ENCODE measurements at places on chromosomes 3 and 15. TPM values are rescaled to one million over a fixed set of nuclear protein-coding genes. Genes with fewer than 3 reads are reported as not detected.
A peak's percentile ranks its signal among the peaks of the same experiment; 100 is the strongest.

- DNase-seq: no peak
- H3K4me1 ChIP-seq: no peaks in the 10 kb centered on the region
- no peak overlapping the region for H3K4me3 ChIP-seq
- no peak overlapping the region for H3K27ac ChIP-seq
These were observed 232.2 kb upstream of the ROBO1 start for GRCh38 chr3:80000022-80000421.

DNA sequence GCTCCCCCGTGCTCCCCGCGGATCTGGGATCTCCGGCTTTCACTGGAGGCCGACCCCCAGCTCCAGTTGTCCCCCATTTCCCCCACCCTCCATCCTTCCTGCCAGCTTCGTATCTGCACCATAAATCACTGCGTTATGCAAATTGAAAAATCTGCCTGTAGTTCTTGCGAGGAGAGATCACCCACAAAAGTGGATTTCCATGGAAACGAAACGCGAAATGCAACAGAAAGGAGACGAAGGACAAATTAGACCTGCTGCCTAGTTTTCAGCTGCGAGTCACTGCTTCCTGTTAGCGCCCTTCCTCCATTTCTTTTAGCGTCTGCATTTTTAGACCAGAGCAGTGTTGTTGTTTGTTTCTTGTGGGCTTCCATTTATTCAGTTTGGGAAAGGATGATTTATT lies 127.1 kb upstream of the ATP10A start:
- no peak for DNase-seq
- H3K27me3 ChIP-seq: no peaks in the 10 kb centered on the region
- no peaks in the 10 kb centered on the region for H3K4me1 ChIP-seq

DNA sequence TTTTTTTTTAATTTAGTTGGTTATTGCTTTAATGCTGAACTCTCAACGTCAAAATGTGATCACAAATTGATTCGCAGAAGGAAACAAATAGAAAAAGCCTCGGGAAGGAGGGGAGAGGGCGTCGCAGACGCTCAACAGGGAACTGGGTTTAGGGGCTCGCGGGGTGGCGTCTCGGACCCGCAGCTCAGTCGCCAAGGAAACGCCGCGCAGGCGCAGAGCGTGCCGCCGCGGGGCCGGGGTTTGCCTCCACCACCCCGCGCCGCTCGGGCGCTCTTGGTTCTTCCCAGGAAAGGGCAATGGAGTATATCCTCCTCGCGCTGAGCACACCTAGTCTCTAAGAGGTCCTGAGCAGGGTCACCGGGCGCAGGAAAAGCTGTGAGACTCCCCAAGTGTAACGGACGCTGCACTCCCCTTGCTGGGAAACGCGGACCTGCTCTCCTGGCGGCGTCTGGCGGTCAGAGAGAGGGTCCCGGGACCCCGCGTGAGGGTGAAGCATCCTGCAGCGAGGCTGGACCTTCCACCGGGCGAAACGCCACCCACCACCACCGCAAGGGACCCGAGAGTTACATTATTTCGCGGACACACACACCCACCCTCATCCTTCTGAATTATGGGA lies 753 bp downstream of the PLCH1 start:
- H3K27me3 ChIP-seq: peaks cover 18% of the 10 kb centered on the region
- H3K4me3 ChIP-seq: peak overlapping the region; percentile 59
- H3K36me3 ChIP-seq: no peaks in the 10 kb centered on the region
- no peak overlapping the region for H3K27ac ChIP-seq
- H3K4me1 ChIP-seq: no peaks in the 10 kb centered on the region

GRCh38 chr15:30062881-30063280 lies 19.9 kb upstream of the GOLGA8J start:
- H3K4me3 ChIP-seq: no peak overlapping the region
- H3K36me3 ChIP-seq: no peaks in the 10 kb centered on the region
- no peaks in the 10 kb centered on the region for H3K4me1 ChIP-seq
- DNase-seq: no peak
- no peak overlapping the region for H3K27ac ChIP-seq

GRCh38 chr3:141231952-141232823 lies 563 bp downstream of the PXYLP1 start:
- H3K36me3 ChIP-seq: no peaks in the 10 kb centered on the region
- peak overlapping the region; percentile 33 for H3K4me3 ChIP-seq
- DNase-seq: peak; percentile 51
- no peaks in the 10 kb centered on the region for H3K27me3 ChIP-seq

- H3K4me1 ChIP-seq: no peaks in the 10 kb centered on the region
- no peak overlapping the region for H3K4me3 ChIP-seq
- DNase-seq: no peak
- no peak overlapping the region for H3K27ac ChIP-seq
- no peaks in the 10 kb centered on the region for H3K36me3 ChIP-seq
These were observed 435.3 kb downstream of the RBMS3 start for GRCh38 chr3:29716213-29716612.

DNA sequence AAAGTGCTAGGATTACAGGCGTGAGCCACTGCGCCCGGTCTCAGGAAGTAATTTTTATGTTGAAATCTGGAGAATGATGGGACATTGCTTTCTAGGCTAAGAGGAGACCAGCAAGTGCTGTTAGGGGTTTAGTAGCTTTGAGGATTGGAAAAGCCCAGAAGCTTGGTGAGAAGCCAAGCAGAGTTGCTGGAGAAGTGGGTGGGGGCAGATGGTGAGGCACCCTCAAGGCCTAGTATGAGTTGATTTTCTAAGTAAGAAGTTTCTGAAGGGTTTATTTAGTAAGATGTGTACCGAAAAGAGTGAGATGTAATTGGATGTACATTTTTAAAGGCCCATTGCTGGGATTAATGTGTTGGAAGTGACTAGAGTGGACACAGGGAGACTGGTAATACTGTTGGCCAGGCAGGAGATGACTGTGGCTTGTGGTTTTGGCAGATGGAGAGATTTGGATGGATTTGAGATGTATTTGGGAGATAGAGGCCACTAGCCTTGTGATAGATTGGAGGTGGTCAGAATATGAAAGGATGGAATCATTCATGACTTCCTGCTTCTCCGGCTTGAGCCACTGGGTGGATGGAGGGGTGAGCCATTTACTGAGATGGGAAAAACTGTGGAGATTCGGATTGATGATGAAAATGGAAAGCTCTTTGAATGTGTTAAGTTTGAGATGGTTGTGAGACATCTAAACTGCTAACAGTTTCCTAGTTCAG lies 2.3 kb downstream of the LRRC28 start:
- no peak for DNase-seq
- no peak overlapping the region for H3K27ac ChIP-seq
- no peaks in the 10 kb centered on the region for H3K36me3 ChIP-seq
- no peak overlapping the region for H3K4me3 ChIP-seq
- no peaks in the 10 kb centered on the region for H3K27me3 ChIP-seq

DNA sequence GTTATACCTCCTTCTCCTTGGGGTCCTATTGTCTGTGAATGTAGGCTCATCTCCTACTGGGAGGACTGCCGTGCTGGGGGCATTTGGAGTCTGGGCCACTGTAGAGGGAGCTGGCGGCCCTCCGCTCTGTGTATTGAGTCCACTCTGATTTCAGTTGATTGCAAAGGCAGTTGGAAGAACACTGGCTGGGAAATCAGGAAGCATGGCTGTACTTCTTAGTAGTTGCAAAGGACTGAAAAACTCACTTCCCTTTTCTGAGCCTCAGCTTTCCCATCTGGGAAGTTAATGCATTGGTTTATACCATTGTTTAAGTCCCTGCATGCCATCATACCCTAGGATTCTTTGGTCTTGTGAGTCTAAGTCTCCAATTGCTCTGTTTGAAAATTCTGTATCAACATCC lies 46.7 kb downstream of the TMED3 start:
- no peaks in the 10 kb centered on the region for H3K36me3 ChIP-seq
- H3K27ac ChIP-seq: no peak overlapping the region
- H3K27me3 ChIP-seq: no peaks in the 10 kb centered on the region
- DNase-seq: no peak
- H3K4me3 ChIP-seq: no peak overlapping the region
- H3K4me1 ChIP-seq: no peaks in the 10 kb centered on the region

DNA sequence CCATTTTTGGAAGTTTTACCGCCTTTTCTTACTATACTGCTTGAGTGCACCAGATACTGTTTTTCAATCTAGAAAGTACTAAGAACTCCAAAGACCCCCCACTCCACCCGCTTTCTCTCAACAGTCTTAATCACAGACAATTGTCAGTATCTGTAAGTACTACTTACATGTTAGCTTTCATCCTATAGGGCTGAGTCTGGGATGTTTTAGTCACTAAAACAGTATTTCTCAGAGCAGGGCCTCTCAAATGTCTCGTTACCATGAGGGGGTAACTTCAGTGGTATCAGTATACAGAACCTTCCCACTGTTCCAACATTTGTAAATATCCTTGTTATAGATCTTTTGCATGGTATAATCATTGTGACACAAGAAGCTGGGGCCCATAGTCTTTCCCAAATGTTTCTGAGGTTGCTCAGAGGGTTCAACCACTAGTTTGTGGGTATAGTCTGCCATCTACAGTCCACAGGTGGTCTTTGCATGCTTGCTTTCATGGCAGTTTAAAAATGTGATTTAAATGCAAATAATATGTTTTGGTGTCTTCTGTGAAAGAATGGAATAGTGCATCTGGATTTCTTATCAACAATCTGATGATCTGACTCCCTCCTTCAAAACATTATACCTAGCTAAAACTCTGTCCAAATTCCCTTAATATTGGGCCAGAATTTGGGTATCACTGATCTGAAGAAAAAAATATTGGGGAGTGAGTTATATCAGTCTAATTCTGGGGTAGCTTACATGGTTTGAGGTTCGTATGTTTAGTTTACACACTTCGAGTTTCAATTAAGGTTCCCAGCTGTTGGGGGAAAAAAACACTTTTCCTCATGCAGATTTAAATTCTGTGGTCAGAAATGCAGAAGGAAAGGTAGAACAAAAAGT lies 18.0 kb upstream of the DNAJC13 start:
- no peak overlapping the region for H3K27ac ChIP-seq
- peak; percentile 54 for DNase-seq
- H3K27me3 ChIP-seq: no peaks in the 10 kb centered on the region
- H3K36me3 ChIP-seq: no peaks in the 10 kb centered on the region
- H3K4me3 ChIP-seq: no peak overlapping the region

GRCh38 chr3:48012659-48013058 lies 3.6 kb downstream of the MAP4 start:
- H3K27ac ChIP-seq: no peak overlapping the region
- H3K4me1 ChIP-seq: peaks cover 48% of the 10 kb centered on the region
- H3K4me3 ChIP-seq: no peak overlapping the region
- no peaks in the 10 kb centered on the region for H3K27me3 ChIP-seq

DNA sequence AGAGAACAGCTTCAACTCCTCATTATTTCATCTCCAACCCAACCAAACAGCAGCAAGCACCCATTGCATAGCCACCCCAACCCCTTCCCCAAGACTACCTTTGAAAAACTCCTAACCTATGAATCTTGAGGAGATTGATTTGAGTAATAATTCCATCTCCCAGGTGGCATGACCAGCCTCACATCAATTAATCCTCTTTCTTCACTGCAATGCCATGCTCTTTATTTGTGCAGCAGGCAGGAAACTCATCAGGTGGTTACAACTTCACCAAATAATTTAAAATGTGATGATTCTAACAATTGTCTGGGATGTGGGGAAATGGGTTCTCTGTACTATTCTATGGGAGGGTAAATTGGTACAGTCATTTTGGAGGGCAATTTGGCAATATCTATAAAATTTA lies 68.1 kb upstream of the POMGNT2 start:
- H3K36me3 ChIP-seq: no peaks in the 10 kb centered on the region
- DNase-seq: no peak
- H3K4me3 ChIP-seq: no peak overlapping the region
- peaks cover 12% of the 10 kb centered on the region for H3K4me1 ChIP-seq

The FOXB1 gene
- total RNA-seq: not detected

The CDCP1 gene
- total RNA-seq: 1.5 TPM

The TNFAIP8L3 gene
- 4.5 TPM for total RNA-seq

The GATM gene
- 29.9 TPM for total RNA-seq

The TGM5 gene
- total RNA-seq: 0.14 TPM

The CCDC13 gene
- total RNA-seq: not detected

The SPINT1 gene
- 1.2 TPM for total RNA-seq

The MCF2L2 gene
- 16.0 TPM for total RNA-seq

The DNAJB8 gene
- total RNA-seq: not detected
